ENCODE measurements at places on chromosomes 11 and 22.

- DNase-seq: no peak
These were observed 12.6 kb upstream of the GLYATL1 start for GRCh38 chr11:58926695-58927094.

DNA sequence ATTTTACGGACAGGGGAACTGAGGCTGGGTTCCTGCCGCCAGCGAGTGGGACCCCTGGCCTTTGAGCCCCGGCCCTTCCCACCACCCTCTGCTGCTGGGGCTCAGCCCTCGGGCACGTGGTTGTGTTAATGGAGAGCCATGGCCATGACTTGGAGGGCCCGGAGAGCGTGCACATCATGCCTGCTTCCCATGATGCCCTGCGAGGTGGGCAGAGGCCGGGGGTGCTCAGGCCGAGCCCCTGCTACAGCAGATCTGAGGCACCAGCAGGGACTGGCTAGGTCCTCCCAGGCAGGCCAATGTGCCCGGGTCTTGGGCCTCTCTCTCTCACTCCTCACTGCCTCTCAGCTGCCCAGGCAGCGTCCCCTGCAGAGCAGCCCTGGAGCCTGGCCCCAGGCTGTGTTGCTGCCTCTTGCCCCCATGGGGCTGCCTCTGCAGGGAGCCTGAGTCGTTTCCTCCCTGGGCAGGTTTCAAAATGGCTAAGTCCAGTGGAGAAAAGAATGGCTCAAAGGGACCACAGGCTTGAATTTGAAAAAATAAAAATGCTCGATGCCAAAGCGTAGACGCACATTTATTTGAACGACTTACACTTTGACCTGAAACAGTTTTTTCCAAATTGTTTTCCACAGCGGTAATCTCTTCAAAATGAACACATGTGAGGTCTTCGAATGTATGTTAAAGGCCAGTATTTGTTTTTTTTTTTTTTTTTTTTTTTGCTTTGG lies 72.6 kb upstream of the CLDN5 start:
- DNase-seq: no peak

DNA sequence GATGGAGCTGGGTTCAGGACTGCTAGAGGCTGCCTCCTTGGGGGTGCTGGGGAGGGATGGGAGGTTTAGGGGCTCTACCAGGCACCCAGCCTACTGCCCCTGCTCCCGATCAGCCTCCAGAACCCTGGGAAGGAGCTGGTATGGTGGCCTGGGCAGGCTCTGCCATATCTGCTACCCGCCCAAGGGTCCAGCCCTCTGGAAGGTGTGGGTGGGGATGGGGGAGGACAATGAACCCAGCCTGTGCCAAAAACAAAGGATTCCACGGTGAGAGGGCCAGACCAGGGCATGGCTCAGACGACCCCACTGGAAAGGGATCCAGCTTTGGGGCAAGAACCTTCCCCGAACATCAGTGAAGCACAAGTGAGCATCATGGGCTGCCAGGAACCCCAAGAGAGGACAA lies 3.0 kb downstream of the CASTOR1 start:
- DNase-seq: no peak

- no peak for DNase-seq
These were observed 1.4 kb upstream of the TPP1 start for GRCh38 chr11:6620636-6621035.

DNA sequence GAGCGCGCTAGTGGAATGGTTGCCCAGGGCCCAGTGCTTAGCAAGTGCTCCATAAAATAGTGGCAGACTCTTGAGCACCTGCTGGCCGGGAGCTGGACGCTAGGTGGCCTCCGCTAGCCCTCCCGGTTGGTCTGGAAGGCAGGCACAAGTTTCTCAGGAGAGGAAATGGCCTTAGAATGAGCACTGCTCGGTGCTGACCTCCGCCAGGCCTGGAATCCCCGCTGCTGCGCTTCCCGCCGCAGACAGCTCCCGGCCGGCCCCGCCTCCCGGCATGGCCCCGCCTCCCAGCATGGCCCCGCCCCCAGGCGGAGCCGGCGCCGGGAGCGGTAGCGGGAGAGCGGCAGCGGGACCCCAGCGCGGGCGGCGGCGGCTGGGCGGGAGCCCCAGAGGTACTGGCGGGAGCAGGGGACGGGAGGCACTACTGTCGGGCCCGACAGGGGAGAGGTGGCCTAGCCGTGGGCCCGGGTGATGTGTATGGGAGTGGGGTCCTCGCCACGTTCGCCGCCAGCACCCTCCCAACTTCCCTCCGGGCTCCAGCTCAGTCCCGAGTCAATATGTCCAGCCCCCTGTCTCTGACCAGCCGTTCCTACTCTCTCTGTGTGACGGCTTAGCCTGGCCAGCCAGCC lies at the start of gene SIPA1:
TSS of gene SIPA1 (plus strand) at position 308 of the 626 bp plus-strand sequence. CDS start 2,821 bp downstream, outside the sequence.
- peak; percentile 74 for DNase-seq
